ENCODE measurements at places on chromosomes 1 and 21.

DNA sequence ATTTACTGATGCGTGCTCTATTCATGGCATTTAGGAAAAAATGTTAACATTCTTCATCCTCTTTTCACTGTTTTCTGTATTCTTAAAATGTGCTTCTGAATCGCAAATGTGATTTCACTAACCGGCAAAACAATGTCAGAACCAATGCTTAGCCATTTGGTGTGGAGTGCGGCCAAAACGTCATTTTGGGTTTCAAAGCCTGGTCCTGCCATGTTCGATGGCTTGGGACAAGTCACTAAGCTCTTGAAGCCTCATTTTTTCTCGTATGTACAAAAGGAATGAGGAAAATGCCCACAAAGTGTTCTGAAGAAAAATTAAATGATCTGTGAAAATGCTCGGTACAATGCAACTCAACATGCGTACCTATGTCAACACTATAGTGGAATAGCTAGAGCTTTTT lies 175.3 kb downstream of the APP start:
- no peak for DNase-seq

GRCh38 chr1:212283741-212284140 lies 1.5 kb upstream of the PPP2R5A start:
- DNase-seq = no peak

GRCh38 chr1:116852910-116853309 lies 56.8 kb upstream of the PTGFRN start:
- no peak for DNase-seq

GRCh38 chr1:155970531-155971167 lies 7.7 kb downstream of the ARHGEF2 start:
- DNase-seq = no peak

- DNase-seq = no peak
These were observed 57.4 kb downstream of the LGR6 start for GRCh38 chr1:202250982-202251381.

DNA sequence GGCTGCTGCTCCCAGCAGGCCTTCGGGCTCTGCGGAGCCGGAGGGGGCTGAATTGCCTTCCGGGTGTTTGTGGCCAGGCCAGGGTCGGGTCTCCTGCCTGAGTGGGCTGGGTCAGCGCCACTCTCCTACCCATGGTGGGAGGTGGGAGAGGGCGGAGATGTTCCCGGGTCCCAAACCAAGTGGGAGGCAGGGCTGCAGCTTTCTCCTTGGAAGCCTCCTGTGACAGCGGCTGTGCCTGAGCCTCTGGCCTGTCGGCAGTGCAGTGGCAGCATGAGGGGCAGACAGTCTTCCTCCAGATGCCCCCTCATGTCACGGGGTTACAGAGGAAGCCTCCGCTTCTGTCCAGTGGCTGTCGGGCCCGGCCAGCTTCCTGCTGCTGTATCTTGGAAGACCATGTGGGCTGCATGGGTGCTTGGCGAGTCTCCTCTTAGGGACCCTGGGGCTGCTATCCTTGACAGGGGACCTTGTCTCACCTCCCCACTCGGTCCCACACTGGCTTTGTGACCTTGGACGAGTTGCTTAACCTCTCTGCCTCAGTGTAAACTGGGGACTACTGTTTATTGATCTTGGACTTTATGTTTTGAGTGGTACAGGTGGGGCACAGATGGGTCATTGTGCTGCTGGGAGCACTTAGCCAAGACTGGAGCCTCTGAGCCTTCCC lies 4.3 kb downstream of the SKI start:
- DNase-seq = no peak

- no peak for DNase-seq
These were observed 108.7 kb upstream of the NFIA start for GRCh38 chr1:60973668-60974067.

GRCh38 chr1:4120557-4121292 lies 220.7 kb upstream of the C1orf174 start:
- no peak for DNase-seq

DNA sequence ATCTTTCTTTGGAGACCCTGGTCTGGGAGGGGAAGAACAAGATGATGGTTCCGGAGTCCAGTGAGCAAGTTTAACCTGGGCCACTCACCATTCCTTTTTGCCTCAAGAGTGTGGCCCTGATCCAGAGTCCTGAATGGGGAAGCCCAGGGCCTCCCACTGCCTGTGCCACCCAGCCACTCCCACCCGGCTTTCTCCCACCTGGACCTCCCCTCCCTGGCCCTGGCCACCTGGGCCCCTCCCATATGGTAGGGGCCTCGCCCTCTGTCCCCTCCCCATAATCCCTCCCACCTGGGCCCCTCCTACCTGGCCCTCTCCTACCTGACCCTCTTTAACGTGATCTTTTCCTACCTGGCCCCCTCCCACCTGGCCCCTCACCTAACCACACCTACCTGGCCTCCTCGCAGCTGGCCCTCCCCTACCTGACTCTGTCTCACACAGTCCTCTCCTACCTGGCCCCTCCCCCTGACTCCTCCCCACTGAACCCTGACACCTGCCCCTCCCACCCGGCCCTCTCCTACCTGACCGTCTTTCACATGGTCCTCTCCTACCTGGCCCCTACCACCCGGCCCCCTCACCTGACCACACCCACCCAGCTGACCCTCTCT lies 220.7 kb upstream of the VAMP3 start:
- no peak for DNase-seq

DNA sequence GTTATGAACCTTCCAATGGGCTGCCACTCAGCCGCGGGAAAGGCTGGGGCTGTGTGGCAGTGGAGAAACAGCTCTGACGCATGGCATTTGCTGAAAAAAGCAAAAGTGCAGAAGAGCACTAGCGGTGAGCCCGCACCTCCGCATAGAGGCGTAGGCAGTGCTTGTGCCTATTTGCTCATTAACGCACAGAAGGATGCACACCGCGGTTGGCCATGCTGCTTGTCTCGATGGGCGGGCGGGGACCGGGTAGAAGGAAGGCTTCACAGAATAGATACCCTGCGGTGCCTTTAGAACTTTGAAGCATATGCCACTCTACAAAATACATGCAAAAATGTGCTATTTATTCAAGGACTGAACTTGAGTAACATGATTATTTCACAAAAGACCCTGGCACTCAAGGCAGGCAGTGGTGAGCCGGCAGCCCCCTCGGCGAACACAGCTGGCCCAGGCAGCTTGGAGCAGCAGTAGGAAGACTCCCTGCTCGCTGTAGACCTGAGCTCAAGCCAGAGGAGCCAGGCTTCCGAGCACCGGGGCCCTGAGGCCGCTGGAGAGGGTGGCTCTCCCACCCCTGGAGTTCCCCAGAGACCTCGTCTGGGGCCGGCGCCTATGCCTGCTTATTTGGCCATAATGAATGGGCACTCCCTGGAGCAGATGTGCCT lies 71.5 kb downstream of the SIK1 start:
- no peak for DNase-seq

- DNase-seq = no peak
These were observed 13.9 kb upstream of the ALPL start for GRCh38 chr1:21495225-21495820.

DNA sequence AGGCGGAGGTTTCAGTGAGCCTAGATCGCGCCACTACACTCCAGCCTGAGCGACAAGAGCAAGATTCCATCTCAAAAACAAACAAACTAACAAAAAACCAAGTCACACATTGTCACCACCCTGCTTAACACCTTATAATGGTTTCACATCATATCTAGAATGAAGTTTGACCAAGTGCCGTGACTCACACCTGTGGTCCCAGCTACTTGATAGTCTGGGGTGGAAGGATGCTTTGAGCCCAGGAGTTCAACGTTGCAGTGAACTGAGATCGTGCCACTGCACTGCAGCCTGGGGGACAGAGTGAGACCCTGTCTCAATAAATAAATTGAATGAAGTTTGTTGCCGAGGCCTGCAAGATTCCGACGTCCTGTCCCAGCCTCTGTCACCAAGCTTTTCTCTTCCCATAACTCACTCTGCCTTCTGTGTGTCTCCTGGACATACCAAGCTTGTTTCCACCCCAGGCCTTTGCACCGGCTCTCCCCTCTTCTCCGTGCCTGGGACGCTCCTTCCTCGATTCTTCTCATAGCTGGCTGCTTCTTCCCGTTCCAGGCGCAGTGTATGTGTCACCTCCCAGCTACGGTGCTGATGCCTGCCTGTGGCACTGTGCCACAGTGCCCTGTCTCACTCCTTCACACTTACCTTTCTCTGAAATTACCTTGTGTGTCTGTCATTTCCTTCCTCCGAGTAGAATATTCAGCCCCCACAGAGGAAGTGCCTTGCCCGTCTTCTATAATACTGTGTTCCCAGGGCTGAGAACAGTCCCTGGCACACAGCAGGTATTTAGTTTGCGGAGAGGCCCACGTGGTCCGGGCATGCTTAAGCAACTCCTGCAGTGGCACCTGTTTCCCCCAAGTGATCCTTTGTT lies 3.8 kb upstream of the SELENON start:
- no peak for DNase-seq

DNA sequence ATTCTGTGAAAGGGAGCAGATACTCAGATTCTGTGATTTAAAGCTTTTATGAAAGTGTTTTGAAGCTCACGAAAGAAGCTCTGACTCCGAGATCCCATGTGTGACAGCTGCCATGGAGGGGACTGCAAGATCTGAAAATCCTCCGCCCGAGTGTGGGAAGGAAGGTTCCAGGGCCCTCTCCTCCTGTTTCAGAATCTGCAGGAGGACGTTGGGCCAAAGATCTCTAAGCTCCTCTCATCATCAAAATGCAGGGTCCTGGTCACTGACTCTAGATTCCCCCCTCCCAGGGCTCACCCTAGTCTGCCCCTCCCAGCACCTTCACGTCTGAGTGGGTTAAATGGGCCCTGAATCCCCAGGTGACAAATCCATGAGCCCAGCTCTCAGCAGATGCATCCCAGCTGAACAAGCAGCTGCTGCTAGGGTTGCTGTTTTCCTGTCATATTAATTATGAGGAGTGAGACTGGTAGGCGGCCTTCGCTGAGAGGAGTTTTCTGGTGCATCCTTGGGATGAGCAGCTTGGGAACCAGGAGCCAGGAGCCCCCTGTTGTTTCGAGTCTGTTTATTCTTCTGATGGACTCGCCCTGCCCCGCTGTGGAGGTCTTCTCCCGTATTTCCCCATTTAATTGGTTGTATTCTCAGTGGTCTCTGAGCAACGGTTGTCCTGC lies 402.0 kb downstream of the MATN1 start:
- DNase-seq = no peak

GRCh38 chr1:87720561-87720960 lies 391.9 kb downstream of the LMO4 start:
- DNase-seq = no peak

- no peak for DNase-seq
These were observed 926 bp upstream of the SH3D21 start for GRCh38 chr1:36304970-36305914.

- no peak for DNase-seq
These were observed 14.9 kb downstream of the PTCH2 start for GRCh38 chr1:44828003-44828651.

DNA sequence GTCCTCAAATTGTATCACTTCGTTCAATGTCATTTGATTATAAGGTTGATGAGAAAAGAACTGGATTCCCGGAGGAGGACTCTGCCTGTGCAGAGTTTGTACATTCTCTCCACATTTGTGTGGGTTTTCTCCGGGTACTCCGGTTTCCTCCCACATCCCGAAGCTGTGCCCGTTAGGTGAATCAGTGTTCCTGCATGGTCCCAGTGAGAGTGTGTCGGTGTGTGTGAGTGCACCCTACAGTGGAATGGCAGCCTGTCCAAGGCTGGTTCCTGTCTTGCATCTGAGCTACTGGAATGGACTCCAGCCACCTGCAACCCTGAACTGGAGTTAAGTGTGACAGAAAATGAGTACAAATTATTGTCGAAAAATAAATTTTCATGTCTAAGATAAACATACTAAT lies 92.2 kb upstream of the KCTD3 start:
- no peak for DNase-seq

- no peak for DNase-seq
These were observed 264.9 kb downstream of the DYRK1A start for GRCh38 chr21:37631319-37632117.

- no peak for DNase-seq
These were observed 834.0 kb downstream of the USP25 start for GRCh38 chr21:16563795-16564194.

DNA sequence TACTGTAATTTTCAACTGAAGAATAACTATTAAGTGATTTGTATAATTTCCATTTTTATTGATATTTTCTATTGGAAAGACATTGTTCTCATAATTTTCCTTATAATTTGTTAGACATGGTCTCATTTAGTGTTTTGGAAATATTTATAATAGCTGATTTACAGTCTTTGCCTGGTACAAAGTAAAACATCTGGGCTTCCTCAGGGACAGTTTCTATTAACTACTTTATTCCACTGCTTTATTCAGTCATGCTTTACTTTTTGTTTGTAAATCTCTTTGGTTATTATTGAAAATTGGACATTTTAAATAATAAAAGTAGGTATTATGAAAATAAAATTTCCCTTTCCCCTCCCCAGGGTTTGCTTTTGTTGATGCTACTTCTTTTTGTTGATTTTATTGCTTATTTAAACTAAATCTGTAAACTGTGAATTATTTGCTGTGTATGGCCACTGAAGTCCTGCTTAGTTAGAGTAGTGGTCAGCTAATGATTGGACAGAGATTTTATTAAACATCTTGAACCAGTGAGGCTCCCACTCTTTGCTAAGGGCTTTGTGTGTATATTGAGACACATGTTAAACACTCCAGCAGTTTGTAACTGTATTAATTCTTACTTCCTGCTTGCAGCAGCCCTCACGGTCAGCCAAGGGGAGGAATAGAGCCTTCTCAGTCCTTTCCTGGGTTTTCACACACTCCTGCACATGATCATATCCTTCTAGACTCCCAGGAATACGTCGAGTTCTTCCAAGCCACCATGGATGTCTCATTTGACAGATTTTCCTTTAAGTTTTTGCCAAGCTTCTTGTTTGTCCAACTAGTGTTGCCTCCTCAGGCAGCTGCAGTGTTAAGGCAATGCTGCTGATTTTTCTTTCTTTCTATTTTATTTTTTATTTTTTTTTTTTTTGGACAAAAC lies 994.6 kb upstream of the PRMT6 start:
- DNase-seq = no peak

GRCh38 chr21:8994640-8995511 lies 1526.5 kb upstream of the TPTE start:
- DNase-seq = no peak

DNA sequence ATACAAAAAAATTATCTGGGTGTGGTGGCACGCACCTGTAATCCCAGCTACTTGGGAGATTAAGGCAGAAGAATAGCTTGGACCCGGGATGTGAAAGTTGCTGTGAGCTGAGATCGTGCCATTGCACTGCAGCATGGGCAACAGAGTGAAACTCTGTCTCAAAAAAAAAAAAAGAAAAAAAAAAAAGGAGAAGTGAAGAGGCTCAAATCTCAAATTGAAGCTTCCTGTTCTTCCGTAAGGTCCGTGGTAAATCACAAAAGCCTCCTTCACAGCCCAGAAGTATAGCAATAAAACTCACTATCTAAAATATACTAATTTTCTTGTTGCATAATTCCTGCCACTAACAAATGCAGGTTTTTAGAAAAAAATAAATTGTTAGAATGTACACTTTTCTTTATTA lies 498.2 kb upstream of the BRINP3 start:
- no peak for DNase-seq
